ENCODE measurements at places on chromosomes 1 and 21. TPM values are rescaled to one million over a fixed set of nuclear protein-coding genes. Genes with fewer than 3 reads are reported as not detected.

DNA sequence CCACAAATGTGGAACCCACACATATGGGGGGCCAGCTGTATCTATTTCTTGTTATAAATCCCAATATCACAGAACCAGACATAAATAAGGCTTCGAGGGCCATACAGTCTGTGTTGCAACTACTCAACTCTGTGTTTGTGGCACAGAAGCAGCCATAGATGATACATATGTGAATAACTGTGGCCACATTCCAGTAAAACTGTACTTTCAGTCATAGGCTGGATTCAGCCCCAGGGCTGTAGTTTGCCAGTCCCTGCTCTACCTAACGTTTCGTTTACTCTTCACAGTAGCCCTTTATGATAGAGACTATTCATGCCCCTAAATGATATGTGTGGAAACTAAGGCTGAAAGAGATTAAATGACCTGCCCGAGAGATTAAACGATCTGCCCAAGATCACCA is 48.7 kb downstream of the FHAD1 start:
- peaks cover 4% of the 10 kb centered on the region for H3K27me3 ChIP-seq
- H3K27ac ChIP-seq = no peak overlapping the region
- H3K36me3 ChIP-seq = no peaks in the 10 kb centered on the region
- no peak overlapping the region for H3K4me3 ChIP-seq
- H3K4me1 ChIP-seq = peaks cover 11% of the 10 kb centered on the region
- DNase-seq = peak; percentile 3

GRCh38 chr21:16082038-16082816 is 352.4 kb downstream of the USP25 start:
- H3K36me3 ChIP-seq = no peaks in the 10 kb centered on the region
- H3K27me3 ChIP-seq = no peaks in the 10 kb centered on the region
- H3K4me1 ChIP-seq = peaks cover 55% of the 10 kb centered on the region
- peak; percentile 31 for DNase-seq
- H3K27ac ChIP-seq = peak overlapping the region; percentile 47

DNA sequence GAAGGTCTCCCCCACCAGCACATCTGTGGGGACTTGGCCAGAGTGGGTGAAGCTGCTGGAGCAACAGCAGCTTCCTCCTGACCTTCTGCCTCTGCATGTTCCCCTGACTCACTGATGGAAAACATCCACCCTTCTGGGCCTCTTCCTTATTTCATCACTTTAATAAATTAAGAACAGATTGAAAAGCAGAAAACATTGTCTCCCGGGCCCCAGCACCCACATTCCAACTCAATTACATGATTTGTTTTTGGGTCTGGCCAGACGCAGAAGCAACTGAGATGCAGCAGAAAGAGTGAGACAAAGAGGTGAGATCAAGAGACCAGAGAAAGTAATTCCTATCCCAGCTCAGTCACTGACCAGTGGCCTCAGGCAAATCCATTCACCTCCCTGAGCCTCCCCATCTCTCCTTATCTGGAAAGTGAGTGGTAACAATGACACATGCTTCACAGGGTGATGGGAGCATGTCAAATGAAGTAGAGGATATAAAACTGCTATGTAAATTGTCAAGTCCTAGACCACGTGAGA is 157.1 kb downstream of the ELAVL4 start:
- no peak overlapping the region for H3K27ac ChIP-seq
- H3K36me3 ChIP-seq = no peaks in the 10 kb centered on the region
- H3K4me3 ChIP-seq = no peak overlapping the region
- H3K27me3 ChIP-seq = no peaks in the 10 kb centered on the region
- no peaks in the 10 kb centered on the region for H3K4me1 ChIP-seq

GRCh38 chr1:2215909-2216766 is 12.0 kb upstream of the SKI start:
- H3K36me3 ChIP-seq = no peaks in the 10 kb centered on the region
- peaks cover 6% of the 10 kb centered on the region for H3K4me1 ChIP-seq
- no peak for DNase-seq
- no peak overlapping the region for H3K27ac ChIP-seq

GRCh38 chr1:96372881-96373280 is 348.7 kb upstream of the PTBP2 start:
- peaks cover 15% of the 10 kb centered on the region for H3K27me3 ChIP-seq
- DNase-seq = no peak
- H3K4me3 ChIP-seq = no peak overlapping the region

PRELP gene
- total RNA-seq = 0.56 TPM

OLFML2B gene
- total RNA-seq = 5.5 TPM

GRCh38 chr21:29218749-29219148 is 80.0 kb upstream of the BACH1 start:
- DNase-seq = no peak
- H3K4me1 ChIP-seq = peaks cover 71% of the 10 kb centered on the region
- no peaks in the 10 kb centered on the region for H3K27me3 ChIP-seq

DNA sequence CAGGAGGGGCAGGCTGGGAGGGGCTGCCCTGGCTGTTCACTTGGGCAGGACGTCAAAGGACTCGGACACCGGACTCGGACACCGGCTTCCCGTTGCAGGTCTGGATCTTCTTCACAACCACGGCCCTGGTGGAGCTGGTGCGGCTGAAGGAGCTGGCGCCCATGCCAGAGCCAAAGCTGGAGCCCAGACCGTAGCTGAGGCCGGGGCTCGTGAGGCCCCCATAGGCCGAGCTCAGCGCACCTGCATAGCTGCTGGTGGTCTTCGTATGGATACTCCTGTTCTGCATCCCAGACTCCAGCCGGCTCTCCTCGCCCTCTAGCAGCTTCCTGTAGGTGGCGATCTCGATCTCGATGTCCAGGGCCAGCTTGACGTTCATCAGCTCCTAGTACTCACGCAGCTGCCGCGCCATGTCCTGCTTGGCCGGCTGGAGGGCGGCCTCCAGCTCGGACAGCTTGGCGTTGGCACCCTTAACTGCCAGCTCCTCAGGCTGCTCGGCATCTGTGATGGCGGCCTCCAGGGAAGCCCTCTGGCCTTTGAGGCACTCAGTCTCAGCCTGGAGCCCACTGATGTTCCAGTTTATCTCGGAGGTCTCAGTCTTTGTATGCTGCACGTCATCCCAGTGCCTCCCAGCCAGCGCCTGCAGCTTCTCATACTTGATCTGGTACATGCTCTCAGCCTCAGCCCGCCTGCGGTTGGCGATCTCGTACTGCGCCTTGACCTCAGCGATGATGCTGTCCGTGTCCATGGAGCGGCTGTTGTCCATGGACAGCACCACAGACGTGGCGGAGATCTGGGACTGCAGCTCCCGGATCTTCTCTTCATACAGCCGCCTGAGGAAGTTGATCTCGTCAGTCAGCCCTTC is 15.1 kb upstream of the KLF17 start:
- H3K4me3 ChIP-seq = no peak overlapping the region
- H3K4me1 ChIP-seq = peaks cover 19% of the 10 kb centered on the region
- H3K36me3 ChIP-seq = no peaks in the 10 kb centered on the region
- DNase-seq = no peak

- H3K4me1 ChIP-seq = no peaks in the 10 kb centered on the region
- H3K27ac ChIP-seq = no peak overlapping the region
- DNase-seq = no peak
- no peaks in the 10 kb centered on the region for H3K36me3 ChIP-seq
- H3K27me3 ChIP-seq = peaks cover 3% of the 10 kb centered on the region
Observed at GRCh38 chr1:160853754-160854153, 8.9 kb downstream of the CD244 start.

LHX8 gene
- total RNA-seq = not detected

- H3K36me3 ChIP-seq = peaks cover 12% of the 10 kb centered on the region
- peaks cover 33% of the 10 kb centered on the region for H3K4me1 ChIP-seq
- peaks cover 3% of the 10 kb centered on the region for H3K27me3 ChIP-seq
- H3K27ac ChIP-seq = peak within 1 kb of the TSS; percentile 98
Observed at GRCh38 chr1:113759333-113760101, at the start of gene PHTF1. TSS of gene PHTF1 (minus strand) at chr1:113759486. CDS start at chr1:113758703, 783 bp downstream.

KRTAP11-1 gene
- not detected for total RNA-seq

DNA sequence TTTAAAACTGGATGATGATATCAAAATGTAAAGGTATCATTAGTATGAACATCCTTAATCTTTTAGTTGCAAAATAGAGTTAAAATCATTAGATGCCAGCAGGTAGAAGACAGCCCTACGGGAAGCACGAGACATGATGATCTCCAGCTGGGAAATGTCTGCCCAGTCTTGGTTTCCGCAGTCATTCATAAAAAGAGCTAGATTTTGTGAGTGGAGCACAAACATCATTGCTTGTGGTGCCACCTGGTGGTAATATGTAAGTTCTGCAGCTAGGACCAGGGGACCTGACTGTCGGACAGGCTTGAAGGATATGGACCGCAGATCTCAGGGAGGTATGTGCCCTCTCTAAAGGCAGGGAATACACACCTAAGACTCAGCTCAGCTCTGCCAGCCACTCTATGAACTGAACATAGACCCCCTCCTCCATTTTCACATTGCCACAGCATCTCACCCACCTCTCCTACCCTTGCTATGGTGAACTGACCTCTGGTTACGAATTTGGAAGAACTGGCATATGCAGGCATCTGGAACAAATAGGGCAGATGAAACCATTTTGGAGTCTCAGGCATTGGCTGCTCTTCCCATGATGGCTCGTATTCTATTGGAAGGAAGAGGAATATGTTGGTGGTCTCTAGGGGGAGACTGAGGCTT is 9.2 kb downstream of the FCMR start:
- no peaks in the 10 kb centered on the region for H3K36me3 ChIP-seq
- H3K4me3 ChIP-seq = no peak overlapping the region
- H3K27ac ChIP-seq = no peak overlapping the region
- H3K4me1 ChIP-seq = peaks cover 11% of the 10 kb centered on the region
- peaks cover 10% of the 10 kb centered on the region for H3K27me3 ChIP-seq

- no peak for DNase-seq
- no peaks in the 10 kb centered on the region for H3K36me3 ChIP-seq
- peaks cover 52% of the 10 kb centered on the region for H3K27me3 ChIP-seq
- H3K27ac ChIP-seq = no peak overlapping the region
- no peak overlapping the region for H3K4me3 ChIP-seq
Observed at GRCh38 chr1:22349362-22350043, 102.1 kb upstream of the ZBTB40 start.

SLC25A34 gene
- 0.11 TPM for total RNA-seq

GRCh38 chr1:205990226-205990625 is 13.0 kb downstream of the RAB7B start:
- H3K4me3 ChIP-seq = no peak overlapping the region

DNA sequence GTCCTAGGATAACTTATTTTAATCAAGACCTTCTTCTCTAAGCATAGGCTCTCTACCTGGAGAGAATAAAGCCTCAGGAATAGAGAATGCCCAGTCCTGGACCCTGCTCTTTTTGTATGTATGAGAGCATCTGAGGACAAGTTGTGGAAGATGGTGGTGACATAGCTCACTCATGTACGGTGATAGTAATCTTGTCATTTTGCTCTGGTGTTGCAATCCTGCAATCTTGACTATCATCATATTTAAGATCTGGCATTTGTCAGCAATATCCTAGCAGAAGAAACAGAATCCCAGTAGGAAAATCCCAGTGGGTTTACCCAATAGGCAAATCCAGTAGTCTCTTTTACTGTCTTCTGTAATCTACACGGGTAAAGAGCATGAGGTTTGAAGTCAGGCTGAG is 21.6 kb upstream of the SERBP1 start:
- no peaks in the 10 kb centered on the region for H3K36me3 ChIP-seq
- no peak for DNase-seq
- peaks cover 16% of the 10 kb centered on the region for H3K27me3 ChIP-seq
- no peak overlapping the region for H3K27ac ChIP-seq

- no peaks in the 10 kb centered on the region for H3K36me3 ChIP-seq
- no peak for DNase-seq
- peaks cover 96% of the 10 kb centered on the region for H3K4me1 ChIP-seq
Observed at GRCh38 chr1:94329276-94329675, 88.9 kb upstream of the ABCD3 start.

GRCh38 chr1:57704231-57704630 is 280.4 kb upstream of the DAB1 start:
- no peaks in the 10 kb centered on the region for H3K36me3 ChIP-seq
- no peak for DNase-seq
- H3K27ac ChIP-seq = no peak overlapping the region
- H3K27me3 ChIP-seq = no peaks in the 10 kb centered on the region

- no peak overlapping the region for H3K4me3 ChIP-seq
- H3K27me3 ChIP-seq = no peaks in the 10 kb centered on the region
- H3K4me1 ChIP-seq = peaks cover 10% of the 10 kb centered on the region
- H3K27ac ChIP-seq = no peak overlapping the region
- no peak for DNase-seq
- H3K36me3 ChIP-seq = no peaks in the 10 kb centered on the region
Observed at GRCh38 chr1:89627596-89627962, 5.3 kb upstream of the LRRC8C start.

GJA8 gene
- total RNA-seq = not detected

DNA sequence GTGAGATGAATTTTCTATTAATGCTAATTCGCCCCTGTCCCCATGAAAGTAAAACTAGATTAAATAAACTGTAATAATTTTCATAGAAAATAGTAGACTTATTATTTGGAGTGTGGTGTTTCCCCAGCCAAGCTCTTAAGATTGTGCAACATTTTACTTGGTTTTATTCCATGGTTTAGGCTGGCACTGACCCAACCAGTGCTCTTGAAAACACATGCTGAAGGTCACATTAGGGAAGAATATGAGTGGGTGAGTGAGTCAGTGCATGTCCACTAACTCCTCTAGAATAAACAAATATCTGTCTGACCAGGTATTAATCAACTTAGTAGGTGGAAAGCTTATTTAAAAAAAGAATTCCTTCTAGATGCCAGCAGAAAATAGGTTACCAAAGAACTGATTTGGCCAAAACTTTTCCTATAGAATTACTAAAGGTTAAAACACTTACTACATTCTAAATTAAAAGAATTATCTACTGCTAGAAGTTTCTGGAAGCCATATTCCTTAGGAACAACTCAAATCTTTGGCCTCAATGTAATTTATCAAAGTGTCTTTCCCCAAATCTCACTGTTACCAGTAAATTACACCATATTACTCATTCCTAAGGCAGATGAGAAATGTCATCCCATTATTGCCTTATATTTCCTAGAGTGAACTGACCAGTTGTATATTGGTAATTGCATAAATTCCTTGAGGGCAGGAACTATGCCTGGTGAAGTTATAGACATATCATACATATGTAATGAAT is 89.7 kb upstream of the RGS1 start:
- H3K4me3 ChIP-seq = no peak overlapping the region
- H3K4me1 ChIP-seq = peaks cover 40% of the 10 kb centered on the region
- no peaks in the 10 kb centered on the region for H3K27me3 ChIP-seq
- H3K36me3 ChIP-seq = peaks cover 5% of the 10 kb centered on the region
- peak overlapping the region; percentile 63 for H3K27ac ChIP-seq
- peak; percentile 91 for DNase-seq

- H3K36me3 ChIP-seq = no peaks in the 10 kb centered on the region
- no peak overlapping the region for H3K4me3 ChIP-seq
- no peaks in the 10 kb centered on the region for H3K4me1 ChIP-seq
- H3K27ac ChIP-seq = no peak overlapping the region
Observed at GRCh38 chr1:14768582-14769304, 170.3 kb downstream of the KAZN start.

All from HFFc6 (cell line).